ENCODE measurements at places on chromosomes 5 and 9.

GRCh38 chr9:93630806-93631411, 54.5 kb downstream of the PHF2 start:
- DNase-seq, result no peak

- no peak for DNase-seq
Observed at GRCh38 chr5:95532415-95532814, 22.4 kb downstream of the SKIC3 start.

- DNase-seq, result peak; percentile 67
Observed at GRCh38 chr9:95874989-95875304, 544 bp upstream of the ERCC6L2 start.

GRCh38 chr5:177430972-177431316, 4.5 kb downstream of the GRK6 start:
- DNase-seq, result no peak

GRCh38 chr9:137308057-137308619, 6.1 kb upstream of the NRARP start:
- DNase-seq, result no peak

- DNase-seq, result peak; percentile 47
Observed at GRCh38 chr9:137085920-137086530, 760 bp upstream of the MAN1B1 start.

DNA sequence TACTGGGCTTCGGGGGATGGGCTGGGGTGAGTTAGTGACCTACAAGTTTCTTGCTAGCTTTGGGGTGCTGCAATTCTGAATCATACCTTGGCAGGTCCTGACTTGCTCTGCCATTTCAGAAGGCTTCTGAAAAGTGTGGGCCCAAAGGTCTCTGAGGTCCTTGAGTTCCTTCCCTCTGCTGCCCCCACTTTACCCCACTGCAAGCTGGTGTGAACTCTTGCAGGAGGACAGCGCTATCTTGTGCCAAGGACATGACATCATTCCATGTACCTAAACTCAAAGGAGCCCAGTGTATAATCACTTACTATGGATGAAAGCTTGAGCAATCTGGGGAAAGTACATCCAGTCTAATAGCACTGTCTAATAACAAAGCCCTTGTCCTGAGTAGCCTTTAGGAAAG, 157.4 kb downstream of the RMI1 start:
- no peak for DNase-seq

DNA sequence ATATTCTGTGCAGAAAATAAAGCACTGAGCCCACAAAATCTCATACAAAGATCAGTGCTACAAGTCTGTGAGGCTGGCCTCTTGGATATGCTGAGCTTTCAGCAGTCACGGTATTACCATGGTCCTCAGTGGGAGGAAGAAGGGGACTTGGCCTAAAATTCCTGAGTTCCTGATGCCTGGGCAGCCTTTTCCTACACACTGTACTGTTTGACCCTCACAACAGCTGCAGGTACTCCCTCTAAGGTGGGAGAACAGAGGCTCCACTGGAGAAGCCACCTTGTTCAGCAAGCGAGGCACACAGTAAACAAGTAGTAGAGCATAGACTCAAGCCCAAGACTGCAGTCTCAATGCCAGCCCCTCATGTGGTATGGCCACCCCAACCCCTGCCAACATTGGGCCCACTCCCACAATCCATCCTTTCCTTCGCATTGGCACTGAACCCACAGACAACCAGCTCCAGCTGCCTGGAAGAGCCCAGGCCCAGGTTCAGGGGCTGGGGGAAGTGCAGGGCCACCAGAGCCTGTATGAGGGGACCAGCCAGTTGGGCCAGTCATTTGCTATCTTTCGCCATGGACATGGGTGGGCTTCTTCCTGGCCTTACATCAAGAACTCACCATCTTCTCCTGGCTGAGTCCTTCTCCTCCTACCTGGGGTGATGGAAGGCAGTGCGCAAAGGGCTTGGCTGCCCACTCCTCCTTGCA, 14.3 kb downstream of the ACSL6 start:
- no peak for DNase-seq

GRCh38 chr9:91103931-91104330, 257.8 kb downstream of the AUH start:
- no peak for DNase-seq

- DNase-seq, result no peak
Observed at GRCh38 chr5:150061538-150061995, 24.8 kb downstream of the CSF1R start.

GRCh38 chr5:52148679-52149078, 639.0 kb upstream of the ITGA1 start:
- DNase-seq, result no peak

GRCh38 chr5:151900891-151901290, 23.8 kb downstream of the GLRA1 start:
- no peak for DNase-seq

DNA sequence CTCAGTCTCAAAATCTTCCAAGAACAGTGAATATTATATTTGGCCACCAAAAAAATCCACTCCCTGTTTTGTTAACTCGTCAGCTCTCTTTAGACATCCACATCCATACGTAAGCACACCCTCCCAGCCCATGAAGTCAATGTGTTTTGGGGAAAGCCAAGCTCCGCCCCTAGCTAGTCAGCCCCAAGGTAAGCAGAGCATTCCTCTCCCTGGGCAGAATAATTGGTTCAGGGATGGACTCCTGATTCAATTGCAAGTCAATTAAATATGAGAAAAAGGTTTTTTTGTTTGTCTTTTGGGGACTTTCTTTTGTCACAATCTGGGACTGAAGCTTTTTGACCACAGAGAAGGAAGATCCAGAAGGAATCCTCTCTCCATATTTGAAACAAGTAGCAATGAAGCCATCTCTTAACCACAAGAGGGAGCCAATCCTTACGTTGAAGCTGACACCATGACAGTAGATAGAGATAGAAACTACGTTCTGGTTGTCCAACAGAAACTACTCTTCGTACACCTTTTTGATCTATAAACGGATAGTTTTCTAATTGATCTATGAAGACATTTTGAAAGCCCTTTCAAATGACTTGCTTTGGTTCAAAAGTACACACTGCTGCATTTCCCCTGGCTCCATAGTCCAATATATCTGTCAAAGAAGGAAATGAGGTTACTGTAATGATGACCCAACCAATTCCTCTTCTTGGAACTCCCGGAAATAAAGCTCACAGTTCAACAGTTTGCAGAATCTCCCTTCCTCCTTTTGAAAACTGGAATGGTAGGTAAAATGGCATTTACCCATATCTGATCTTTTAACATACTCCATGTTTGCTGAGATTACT, 166.4 kb downstream of the TLE1 start:
- no peak for DNase-seq

- no peak for DNase-seq
Observed at GRCh38 chr5:127924606-127925005, 159.0 kb upstream of the SLC12A2 start.

DNA sequence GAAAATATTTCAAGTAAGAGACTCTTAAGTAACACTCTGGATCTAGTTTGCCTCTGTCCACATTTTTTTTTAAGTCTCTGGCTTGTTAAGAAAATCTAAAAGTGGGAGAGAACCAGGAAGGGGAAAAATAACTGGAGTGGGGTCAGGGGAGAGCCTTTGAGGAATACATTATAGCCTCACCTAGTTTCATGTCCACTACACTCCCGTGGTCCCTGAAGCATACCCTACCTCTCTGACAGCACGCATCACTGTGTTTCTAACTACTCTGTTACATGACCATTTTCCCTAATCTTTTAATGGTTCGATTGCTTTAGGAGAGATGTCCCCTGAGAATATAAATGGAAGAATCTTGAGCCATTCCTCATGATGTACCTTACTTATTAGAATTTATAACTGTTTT, 318.3 kb downstream of the TMEM167A start:
- DNase-seq, result no peak

DNA sequence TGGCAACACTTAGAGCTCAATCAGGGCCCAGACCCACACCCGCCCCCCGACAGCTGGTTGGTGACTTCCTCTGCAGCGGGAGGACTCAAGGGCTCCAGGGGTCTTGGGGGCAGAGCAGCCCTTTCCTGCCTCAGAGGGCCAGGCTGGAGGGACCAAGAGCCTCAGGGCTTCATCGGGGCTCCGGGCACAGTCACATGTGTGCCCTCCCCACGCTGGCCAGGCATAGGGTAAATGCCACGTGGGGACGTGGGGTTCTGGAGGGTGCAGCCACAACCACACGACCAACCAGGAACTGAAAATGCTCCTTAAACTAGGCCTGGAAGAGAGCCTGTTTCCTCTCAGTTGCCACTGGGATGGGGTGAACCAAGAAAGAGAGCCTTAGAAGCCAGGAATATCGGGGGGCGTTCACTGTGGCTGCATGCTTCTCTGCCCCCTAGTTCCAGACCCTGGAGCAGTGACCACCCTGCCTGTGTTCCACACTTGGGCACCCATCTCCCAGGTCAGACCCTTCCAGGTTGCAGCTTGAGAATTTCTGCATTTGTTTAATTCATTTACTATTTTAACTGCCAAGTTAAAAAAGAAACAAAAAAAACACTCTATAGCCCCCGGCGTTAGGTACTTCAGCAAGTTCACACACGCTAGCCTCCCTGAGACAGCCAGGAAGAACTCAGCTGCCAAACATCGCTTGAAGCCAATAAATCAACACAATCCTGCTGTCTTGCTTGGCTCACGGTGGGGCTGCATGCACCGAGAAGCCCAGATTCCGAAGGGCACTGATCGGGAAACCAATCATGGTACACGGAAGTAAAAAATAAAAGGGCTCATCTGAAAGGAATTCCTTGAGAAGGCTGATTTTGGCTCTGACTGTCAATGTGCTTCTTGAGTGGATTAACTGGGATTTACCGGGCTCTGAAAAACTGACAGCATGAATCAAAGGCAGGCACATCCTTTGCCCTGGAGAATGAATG, 56.1 kb upstream of the PHYKPL start:
- DNase-seq, result no peak

DNA sequence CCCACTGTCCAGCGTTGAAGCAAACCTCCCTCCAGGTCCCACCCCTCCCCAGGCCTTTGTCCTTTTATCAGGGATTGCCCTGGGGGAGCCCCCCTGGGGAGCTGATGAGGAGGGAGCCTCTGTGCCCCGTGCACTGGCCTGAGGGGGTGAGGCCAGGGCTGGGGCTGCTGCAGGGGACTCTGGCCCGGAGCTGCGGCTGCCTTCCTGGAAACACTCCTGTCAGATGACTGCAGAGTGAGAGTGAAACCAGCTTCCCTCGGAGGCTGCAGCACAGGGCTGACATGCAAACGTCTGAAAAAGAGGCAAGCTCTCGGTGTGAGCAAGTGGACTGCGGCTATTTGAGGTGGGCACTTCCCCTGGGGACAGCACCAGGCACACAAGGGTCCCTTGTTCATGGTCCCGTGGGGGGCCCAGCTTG, 4.6 kb upstream of the TRAF2 start:
- peak; percentile 73 for DNase-seq

- no peak for DNase-seq
Observed at GRCh38 chr9:34519321-34520020, 3.3 kb downstream of the ENHO start.

DNA sequence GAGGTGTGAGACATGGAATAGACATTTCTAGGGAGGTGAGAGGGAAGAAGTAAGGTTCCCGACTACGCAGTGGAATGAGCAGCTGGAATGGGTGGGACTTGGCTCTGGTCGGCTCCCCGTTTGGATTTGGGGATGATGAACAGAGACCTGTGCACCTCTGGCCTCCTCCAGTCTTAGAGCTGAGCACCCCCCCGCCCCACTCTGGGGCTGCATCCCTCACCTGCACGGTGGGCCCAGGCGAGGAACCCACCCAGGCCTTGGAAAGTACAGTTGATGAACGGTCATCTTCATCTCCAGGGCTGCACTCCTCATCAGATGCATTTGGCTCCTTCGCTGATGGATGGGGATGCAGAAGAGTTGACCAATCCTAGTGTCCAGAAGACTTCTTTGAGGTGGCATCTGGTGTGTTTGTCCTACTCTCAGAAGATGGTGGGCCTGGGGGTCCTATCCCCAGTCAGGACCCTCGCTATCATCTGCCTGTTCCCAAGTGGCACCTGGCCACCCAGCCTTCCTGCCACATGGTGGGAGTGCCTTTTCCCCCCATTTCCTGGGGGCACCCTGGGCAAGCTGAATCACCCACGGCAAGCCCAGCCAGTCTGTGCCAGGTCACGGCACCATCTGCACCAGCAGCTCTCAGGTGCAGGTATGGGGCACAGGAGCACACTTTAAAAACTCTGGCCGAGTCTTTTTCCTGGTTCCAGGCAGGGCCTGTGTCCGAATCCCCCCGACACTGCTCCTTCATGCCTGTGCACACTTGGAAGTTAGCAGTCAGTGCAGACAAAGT, 70.5 kb downstream of the GTF3C4 start:
- DNase-seq, result no peak

DNA sequence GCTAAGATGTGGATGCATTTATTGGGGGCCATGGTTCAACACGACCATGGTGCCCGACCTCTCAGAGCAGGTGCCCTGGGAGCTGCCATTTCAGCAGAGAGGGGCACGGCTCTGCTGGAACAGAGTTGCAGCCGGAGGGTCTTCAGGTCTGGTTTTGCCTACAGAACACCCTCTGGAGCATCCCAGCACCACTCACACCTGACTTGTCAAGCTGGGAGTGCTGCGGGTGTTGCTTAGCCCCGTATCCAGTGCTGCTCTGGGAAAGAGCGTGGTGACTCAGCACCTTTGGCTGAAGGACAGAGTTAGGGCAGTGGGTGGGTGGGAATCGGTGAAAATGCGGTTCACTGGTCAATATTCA, 36.5 kb upstream of the IRX4 start:
- no peak for DNase-seq

- DNase-seq, result no peak
Observed at GRCh38 chr9:4490705-4491625, 697 bp downstream of the SLC1A1 start.

DNA sequence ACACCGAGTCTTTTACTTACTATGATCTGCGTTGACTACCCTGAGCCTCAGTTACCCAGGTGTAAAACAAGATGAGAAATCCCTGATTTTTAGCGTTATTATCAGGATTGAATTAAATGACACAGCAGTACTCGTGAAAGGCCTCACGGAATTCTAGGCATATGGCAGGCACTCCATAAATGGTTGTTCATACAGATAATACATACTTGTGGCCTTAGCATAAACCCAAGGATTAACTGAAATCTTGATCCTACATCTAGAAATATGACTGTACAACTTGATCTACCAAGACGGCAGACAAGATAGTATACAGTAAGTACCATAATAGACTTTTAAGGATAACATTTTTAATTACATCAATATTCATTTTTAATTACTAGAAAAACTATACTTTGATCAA, 409.8 kb downstream of the BNC2 start:
- DNase-seq, result no peak

GRCh38 chr5:68246802-68247201, 31.2 kb downstream of the PIK3R1 start:
- DNase-seq, result no peak

DNA sequence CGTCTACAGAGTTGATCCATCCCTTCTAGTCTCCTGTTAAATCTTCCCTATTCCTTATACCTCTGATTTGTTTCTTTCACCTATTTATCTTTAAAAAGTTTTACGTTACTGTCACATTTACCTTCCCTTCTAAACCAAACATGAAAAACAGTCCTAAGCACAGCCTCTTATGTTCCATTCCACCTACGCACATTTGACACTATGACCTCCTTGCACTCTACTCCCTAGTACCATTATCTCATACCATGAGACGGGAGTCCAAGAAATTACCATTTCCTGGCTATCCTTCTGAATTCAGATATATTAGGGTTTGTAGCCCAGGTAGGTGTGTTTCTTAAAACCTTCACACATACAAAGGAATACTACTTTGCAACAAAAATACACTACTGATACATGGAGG, 25.1 kb downstream of the FNIP1 start:
- DNase-seq, result no peak

Data from T-helper 2 cell treated with Interferon-gamma antibody and Interleukin-4, amounts not matched to agents 5 μg/mL and 100 μg/mL, for 36 hours (primary cell).